ENCODE measurements at places on chromosomes 16 and 17.

GRCh38 chr16:84667600-84668309, 19.4 kb downstream of the KLHL36 start:
- DNase-seq, result no peak

- DNase-seq, result no peak
Measured at GRCh38 chr17:33267271-33267790, 25.8 kb downstream of the ASIC2 start.

DNA sequence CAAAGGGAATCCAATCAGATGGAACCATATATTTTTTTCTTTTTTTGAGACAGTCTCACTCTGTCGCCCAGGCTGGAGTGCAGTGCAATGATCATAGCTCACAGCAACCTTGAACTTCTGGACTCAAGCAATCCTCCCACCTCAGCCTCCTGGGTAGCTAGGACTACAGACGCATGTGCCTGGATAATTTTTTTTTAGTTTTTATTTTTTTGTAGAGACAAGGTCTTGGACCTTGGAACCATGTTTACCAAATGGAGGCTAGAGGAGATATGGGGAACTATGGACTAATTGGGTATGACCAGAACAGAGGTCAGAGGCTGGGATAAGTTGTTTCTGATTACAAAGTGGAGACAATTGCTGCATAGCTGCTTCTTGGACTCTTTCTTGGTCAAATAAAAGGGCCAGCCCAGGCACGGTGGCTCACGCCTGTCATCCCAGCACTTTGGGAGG, 41.2 kb upstream of the ADCY9 start:
- DNase-seq, result no peak

GRCh38 chr16:29729116-29729521, 16.7 kb downstream of the C16orf54 start:
- no peak for DNase-seq

DNA sequence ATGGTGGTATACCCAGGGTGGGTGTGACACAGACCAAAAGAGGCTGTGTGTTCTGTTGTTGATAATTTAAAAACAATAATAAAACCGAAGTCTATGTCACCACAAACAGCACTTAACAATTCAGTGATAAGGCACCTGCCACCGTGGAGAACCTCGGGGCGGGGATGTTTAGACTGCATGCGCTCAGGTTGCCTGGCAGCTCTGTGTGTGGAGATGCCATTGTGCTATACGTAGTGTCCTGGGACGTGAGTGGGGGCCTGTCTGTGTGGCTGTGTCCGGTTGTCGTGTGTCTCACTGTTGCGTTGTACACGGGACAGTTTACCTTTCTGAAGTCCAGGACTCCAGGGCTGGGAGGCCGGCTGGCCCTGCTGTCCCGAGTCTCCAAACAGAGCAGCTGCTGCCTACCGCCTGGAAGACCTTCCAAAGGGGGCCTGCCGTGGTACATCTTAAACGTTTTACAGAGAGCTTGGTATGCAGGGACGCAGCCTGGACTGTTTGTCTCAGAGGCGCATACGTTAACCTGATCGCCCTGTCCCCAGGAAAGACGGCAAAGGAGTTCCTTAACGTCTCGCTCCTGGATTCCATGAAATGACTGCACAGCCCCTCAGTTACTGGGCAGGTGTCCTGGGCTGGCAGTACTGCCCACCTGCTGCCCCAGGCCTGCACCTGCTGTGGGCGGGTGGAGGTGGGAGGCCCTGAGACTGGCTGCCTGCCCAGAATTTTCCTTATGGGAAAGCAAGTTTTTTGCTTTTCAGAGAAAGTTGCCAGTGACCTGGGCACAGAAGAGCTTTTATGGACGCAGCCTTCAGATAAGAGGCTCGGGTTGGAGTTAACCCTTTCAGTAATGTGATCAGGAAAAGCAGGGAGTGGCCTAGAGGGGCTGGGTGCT, 19.0 kb downstream of the SPIRE2 start:
- DNase-seq, result no peak

GRCh38 chr17:3865176-3865575, 19.1 kb upstream of the NCBP3 start:
- no peak for DNase-seq

DNA sequence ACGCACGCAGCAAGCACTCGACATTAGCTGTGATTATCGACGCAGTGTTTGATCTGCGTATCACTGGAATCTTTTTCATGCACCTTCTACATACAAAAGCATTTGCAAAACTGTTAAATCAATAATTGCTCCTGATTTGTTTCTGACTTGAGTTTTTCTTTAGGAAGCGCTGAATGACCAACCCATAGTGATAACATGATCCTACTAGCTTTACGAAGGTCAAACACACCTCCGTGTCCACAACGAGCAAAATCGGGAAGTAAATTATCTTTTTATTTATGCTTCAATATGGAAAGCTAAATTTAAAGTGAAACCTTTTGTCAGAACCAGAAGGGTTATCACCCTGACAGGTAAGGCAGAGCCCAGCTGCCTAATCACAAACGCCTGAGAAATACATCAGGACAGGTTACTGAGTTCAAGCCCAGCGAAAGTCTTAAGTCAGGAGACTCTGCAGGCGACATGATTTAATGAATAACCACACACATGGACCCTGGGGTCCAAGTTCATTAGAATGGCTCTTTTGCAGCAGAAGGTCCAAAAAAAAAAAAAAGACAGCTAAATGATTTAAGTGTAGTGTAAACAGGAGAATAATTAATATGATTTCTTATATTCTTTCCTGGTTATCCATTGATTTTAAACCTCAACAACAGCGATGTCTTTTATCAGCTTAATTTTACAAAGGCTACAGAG, 104.2 kb downstream of the ADCY9 start:
- DNase-seq, result no peak

GRCh38 chr17:36105781-36106492, 2.3 kb downstream of the CCL4 start:
- no peak for DNase-seq

GRCh38 chr17:76567634-76568432, 17.8 kb downstream of the ST6GALNAC2 start:
- no peak for DNase-seq

GRCh38 chr17:33583518-33584417, 290.7 kb upstream of the ASIC2 start:
- no peak for DNase-seq

DNA sequence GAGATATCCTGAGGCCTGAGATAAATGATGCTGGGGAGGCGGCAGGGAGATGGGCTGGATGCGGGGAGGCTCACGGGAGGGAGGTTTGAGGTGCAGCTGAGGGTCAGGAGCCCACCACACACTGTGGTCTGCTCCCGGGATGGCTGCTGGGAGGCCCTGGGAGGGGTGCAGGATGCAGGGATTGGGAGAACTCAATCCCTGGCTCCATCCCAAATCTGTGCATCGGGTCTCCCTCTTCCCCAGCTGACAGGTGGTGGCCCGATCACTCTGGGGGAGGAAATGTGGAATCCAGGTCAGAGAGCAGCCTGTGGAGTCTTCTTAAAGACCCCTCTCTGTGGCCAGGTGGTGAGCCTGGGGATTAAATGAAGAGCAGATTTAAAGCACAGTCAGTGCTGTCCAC, 12.0 kb downstream of the PHB1 start:
- no peak for DNase-seq

DNA sequence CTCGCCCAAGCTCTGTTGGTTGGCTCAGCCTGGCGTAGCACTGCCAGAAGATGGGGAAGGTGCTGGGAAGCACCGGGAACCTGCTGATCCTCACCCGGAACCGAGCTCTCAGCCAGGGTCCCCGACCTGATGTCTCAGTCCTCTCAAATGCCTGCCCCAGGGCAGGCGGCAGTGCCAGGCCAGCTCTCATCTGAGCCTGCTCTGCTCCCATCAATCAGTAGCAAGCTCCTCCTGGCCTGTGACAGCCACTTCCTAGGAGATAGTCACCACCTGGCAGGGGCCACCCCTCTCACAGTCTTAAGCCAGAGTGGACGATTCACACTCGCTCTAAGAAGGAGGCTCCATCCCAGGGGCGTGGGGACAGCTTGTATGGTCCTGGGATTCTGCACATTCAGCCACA, 62.0 kb downstream of the ENGASE start:
- DNase-seq, result no peak

DNA sequence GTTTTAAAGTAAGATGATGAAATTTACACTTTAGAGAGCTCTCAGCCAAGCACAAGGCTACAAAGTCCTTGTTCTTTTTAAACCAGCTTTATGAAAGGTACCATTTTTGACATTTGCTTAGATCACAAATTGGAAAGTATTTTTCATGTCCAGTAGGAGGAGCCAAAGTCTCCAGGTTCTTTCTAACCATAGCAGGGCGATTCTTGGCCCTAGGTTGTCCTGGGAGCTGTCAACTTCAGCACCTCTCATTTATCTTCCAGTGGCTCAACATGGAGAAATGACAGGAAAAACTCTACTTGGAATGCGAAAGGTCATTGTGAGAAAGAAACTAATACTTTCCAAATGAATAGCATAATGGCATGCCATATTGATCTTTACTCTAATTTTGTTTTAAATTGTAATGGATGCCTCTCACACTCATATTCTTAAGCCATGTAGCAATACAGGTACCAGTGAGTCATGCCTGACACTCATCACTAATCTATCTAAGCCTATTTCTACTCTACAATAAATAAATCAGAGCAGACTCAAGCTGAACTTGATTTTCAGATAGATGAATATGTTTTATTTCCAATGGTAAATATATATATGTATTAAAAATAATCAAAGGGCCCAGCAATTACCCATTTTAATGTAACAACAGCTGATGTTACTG, 919.1 kb upstream of the EEF2KMT start:
- no peak for DNase-seq

- no peak for DNase-seq
Measured at GRCh38 chr17:51860954-51861561, 297.5 kb downstream of the CA10 start.

- DNase-seq, result no peak
Measured at GRCh38 chr16:19166500-19166899, 1.5 kb upstream of the SYT17 start.

- no peak for DNase-seq
Measured at GRCh38 chr16:25151996-25152395, 40.5 kb downstream of the LCMT1 start.

GRCh38 chr17:2481760-2482159, 29.9 kb downstream of the METTL16 start:
- DNase-seq, result no peak

DNA sequence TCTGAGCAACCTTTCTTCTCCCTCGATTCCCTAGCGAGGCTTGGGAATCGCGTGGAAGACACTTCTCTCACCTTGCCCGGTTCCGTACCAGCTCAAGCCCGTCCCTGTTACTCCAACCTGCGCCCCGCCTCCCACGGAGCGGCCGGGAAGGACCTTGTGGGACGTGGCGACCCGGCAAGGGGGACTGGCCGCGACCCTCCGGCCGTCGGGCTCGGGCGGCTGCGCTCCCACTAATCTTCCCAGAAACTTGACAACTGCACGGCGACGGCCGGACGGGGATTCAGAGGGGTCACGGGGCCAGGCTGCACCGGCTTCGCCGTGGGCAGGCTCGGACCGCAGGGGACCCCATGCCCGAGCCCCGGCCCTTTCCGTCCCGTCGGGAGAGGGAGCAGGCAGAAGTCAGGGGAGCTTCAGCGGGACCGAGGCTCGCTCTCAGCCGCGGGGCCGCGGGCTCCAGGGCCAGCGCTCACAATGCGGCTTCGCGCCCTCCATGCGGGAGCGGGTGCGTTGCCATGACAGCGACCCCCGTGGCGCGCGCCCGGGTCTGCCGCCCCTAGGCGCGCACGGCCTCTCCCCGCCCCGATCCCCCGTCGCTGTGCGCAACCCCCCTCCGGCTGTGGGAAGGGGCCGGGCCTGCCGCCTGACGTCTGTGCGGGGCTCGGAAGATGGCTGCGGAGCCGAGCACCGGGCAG, at the start of gene SGSM2:
TSS of gene SGSM2 (plus strand) at position 650 of the 692 bp plus-strand sequence. CDS start 188 bp downstream, outside the sequence.
- DNase-seq, result peak; percentile 45

- DNase-seq, result no peak
Measured at GRCh38 chr16:70576431-70577255, 53.0 kb downstream of the SF3B3 start.

- no peak for DNase-seq
Measured at GRCh38 chr17:83199500-83200201, 120.2 kb downstream of the METRNL start.

DNA sequence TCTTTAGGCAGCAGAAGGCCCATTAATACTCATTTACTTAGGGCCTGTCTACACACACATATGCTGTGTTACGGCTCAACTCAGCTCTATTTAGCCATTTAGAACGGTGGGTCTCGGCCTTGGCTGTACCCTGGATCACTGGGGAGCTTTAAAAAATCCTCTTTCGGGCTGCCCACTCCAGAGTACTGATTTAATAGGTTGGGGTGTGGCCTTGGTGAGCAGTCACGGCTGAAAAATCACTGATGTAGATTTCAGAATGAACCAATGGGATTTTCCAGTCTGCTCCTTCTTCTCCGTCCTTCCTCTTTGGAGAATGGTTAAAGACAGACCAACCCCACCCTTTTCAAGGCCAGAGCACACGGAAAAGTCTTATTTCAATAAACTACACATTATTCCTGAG, 223.5 kb downstream of the CCDC182 start:
- no peak for DNase-seq

- peak; percentile 91 for DNase-seq
Measured at GRCh38 chr17:50060951-50061712, 5.2 kb downstream of the ITGA3 start.

- no peak for DNase-seq
Measured at GRCh38 chr16:21684199-21684598, 20.4 kb downstream of the OTOA start.

GRCh38 chr16:85379041-85380001, 233.8 kb upstream of the GSE1 start:
- no peak for DNase-seq

DNA sequence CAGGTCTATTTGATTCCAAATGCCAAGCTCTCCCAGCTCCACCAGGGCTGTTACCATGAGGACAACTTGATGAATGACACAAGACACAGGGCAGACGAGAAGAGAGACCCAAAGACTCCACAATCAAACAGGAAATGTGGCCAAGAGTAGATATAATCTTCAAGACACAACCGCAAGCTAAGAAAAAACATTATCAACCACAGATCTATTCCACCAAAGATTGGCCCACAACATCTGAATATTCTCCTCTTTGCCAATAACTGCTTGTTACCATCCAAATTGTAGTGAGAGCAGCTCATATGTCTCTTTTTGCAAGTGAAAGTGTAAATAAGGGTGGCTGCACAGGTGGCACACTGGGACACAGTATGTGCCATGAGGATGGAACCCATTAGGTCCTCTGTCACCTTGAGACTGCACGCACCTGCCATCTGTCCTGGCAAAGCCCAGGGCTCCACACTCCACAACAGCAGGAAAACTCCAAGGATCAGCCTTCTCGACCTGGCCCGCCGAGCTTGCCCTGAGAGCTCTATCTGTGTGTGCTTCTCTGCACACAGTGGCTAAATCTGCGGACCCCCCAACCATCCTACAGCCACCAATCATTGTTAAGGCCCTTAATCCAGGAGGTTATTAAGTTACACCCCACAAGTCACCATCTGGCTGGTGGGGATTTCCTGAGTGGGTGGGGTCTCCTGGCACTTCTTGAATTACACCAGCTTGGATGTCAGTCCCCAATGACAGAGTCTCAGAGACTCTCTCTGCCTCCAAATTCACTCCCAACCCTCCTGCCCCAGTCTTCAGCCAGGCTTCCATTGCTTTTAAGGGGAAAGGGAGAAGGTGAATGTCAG, 50.5 kb downstream of the DYNLRB2 start:
- DNase-seq, result no peak
